NCI-H1436 (cell line): ENCODE measurements at places on chromosomes 2 and 18.

DNA sequence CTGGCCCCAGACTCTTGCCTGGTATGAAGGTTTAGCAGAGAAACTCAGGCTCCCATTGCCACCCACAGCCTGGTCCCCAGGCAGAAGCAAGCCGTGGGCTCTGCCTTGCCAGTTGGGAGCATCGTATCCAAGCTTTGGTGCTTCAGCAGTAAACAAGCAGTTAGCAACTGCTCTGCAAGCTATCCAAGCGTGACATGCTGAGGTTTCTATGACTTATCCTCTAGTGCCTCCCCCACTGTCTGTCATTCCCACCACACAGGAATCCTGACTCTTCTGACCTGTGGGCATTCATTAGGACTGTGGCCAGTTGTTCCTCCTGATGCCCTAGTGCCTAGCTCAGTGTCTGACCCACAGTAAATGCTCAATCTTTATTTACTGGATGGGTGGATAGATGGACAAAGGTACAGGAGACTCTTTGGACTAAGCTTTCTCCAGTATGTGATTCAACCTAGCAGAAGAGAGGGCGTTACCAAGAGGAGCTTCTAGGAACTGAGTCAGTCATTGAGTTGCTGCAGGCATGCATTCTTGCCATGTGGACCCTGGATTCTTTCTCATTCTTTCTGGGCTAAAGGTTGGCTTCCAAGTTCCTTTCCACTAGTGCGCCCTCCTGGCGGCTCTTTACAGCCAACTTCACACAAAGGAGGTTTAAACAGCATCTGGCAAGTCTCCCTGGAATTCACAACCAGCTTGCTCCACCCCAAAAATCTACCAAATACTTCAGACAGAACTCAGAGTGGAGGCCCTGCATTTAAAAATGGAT lies 40.6 kb upstream of the MRPL19 start:
- no peak for DNase-seq

GRCh38 chr2:240933048-240933965 lies 27.2 kb downstream of the CROCC2 start:
- DNase-seq, result no peak

GRCh38 chr2:236403125-236403524 lies 138.9 kb upstream of the ASB18 start:
- DNase-seq, result no peak

DNA sequence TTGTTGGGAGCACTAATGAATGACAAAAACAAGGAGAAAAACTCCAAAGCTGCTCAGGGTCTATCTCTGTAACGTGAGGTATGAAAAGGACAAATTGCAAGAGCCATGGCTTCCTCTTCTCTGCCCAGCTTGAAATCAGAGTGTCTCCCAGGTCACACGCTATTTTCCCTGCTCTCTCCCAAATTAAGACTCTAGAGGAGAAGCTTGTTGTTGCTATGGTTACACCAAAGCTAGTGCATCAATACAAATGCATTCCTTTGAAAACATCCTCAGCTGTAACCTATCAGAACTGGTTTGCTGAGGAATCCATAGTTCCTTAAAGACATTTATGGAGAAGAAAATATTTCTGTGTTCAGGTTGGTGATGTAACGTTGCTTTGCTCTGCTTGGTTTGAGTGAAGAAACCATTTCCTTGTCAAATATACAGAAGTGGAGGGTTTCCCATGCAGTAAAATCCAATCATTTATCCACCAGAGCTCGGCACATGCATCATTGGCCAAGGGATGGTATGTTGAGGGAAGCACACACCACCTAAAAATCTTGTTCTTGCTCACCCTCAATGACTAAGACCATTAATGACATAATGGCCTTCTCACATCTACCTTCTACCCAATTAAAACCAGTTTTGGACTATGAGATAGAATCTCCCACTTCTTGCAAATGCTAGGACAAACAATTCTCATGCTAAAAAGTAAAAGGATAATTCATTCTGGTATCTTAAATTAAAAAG lies 2135.6 kb upstream of the CELF4 start:
- no peak for DNase-seq

DNA sequence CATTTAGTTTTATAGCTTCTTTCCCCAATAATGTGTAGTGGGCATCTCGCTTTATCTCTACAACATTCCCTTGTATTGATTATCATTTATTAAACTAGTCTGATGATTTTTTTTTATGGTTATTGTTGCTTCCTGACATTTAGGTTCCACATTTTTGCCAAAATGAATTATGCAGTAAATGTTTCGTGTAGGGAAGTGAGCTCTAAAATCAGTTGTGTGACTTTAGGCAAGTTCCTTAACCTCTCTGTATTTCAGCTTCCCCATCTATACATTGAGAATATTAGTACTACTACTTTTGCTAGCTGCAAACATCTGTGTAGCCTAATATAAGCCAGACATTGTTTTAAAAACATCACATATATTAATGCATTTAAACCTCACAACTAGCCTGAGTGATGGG lies 22.9 kb downstream of the SOCS6 start:
- no peak for DNase-seq

DNA sequence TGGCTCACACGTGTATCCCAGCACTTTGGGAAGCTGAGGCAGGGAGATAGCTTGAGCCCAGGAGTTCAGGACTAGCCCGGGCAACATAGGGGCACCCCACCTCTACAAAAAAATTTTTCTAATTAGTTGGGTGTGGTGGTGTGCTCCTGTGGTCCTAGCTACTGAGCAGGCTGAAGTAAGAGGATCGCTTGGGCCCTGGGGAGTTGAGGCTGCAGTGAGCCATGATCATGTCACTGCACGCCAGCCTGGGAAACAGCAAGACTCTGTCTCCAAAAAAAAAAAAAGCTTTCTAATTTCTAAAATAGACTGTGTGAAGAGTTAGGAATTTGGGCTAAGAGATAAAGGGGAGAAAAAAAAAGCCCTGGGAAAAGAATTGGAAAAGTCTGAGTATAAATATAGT lies 51.9 kb upstream of the NAB1 start:
- DNase-seq, result no peak

GRCh38 chr18:966759-967576 lies 62.3 kb downstream of the ADCYAP1 start:
- DNase-seq, result no peak

DNA sequence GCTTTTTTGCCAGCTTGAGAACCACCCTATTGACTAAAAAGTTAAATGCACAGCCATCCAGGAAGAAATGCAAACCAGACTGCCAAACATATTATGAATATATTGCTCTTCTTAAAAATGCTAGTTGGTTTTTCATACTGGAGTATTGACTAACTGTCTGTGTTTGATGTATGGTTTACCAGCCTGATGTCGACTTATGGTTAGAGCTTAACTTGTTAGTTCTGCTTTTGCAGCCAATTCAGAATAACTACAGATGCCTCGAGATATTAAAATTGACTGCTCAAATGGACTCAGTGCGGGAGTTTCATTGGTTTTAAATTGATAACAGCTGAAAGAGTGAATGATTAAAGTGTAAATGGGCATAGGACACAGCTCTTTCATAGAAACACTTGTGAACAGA lies 369.8 kb downstream of the ARHGAP15 start:
- DNase-seq, result no peak

GRCh38 chr18:14974576-14974975 lies 226.6 kb downstream of the ANKRD30B start:
- DNase-seq, result no peak

DNA sequence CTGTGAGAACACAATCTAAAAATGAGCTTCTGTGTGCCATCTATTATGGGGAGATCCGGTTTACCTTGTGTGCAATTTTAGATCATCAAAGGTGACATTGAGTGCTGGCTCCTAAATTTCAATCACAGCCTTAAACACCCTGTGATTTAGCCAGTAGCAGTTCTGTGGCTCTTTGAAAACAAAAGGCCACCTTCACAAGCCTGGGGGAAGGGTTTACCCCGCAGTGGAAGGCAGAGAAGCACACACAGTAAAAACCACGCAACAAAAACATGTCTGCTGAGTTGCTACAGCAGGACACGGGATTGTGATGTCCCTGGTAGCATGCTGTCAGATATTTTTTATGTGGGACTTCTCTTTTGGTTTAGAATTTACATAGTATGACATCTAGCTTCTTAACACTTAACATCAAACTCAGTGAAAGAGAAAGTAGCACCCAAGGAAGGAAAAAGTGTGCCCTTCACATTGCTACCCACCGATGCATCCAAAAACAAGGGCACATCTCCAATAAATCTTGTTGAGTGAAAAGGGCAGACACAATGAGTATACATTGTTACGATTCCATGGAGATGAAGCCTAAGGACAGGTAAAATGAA lies 56.1 kb upstream of the RNF152 start:
- peak; percentile 6 for DNase-seq

DNA sequence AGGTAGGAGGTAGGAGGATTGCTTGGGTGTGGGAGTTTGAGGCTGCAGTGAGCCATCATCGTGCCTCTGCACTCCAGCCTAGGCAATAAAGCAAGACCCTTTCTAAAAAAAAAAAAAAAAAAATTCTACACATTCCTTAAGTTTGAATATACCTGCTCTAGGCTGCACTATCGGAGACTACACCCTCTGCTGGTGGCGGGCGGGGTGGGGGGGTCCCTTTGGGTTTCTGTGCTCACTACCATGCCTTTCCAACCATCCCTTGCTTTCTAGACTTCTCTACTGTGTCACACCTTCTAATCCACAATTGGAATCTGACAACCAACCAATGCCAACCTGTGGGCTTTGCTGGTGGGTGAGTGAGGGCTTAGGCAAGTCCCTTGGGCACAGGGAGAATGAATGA lies 34.7 kb upstream of the FAM136A start:
- DNase-seq, result no peak

DNA sequence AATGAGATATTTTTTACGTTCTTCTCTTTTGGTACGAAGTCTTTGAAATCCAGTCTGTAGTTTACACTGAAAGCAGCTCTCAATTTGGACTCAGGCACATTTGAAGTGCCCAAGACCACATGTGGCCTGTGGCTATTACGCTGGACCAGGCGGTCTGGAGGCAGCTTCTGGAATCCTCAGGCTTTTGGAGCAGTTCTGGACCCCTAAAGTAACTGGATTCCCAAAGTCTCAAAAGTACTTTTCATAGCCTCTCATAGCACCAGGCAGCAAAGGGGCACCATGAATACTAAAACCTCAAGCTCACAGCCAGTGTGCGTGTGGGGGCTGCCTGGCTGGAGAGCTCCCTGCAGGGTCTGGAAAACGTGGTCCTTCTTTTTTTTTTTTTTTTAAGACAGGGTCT lies 119.0 kb downstream of the SMAD7 start:
- DNase-seq, result no peak

DNA sequence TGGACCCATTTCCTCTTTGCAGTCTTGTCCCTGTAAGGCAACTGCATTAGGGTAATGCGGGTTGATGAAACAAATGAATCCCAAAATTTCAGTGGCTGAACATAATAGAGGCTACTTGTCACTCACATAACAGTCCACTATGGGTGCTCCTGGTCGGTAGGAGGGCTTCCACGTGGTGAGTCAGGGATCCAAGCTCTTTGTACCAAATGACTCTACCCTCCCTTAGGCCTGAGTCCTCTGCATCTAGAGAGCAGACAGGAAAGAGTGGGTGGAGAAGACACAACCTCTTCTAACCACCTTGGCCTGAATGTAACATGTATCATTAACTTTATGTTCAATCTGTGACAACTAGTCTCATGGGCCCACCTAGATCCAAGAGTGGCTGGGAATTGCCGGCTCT lies 86.2 kb upstream of the HAAO start:
- no peak for DNase-seq

GRCh38 chr18:76421685-76422078 lies 73.4 kb downstream of the ZNF516 start:
- no peak for DNase-seq

- no peak for DNase-seq
Measured at GRCh38 chr2:196827356-196827755, 18.2 kb upstream of the C2orf66 start.

DNA sequence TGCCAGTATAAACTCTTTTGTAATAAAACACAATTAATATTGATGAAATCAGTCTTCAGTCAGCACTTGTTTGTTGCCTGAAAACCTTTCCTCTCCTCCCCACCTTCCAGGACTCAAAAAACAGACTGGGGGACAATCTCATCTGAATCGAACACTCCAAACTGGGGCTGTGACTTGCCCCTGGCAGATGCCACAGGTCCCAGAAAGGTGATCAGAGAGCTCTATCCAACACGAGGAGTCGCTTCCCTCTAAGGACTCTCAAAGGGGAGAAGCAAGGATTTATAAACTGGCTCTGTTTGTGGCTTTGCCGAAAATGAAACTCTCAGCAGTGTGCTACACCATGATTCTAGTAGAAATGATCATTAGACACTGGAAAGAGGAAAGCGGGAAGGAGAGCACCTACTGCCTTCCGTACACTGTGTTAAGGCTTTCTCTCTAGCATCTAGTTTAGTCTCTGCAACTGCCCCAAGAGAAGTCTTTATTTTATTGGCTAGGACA lies 199.2 kb downstream of the TGIF1 start:
- DNase-seq, result no peak

GRCh38 chr2:27081984-27082772 lies 3.8 kb downstream of the EMILIN1 start:
- DNase-seq, result no peak

GRCh38 chr18:58069099-58069498 lies 25.1 kb downstream of the NEDD4L start:
- no peak for DNase-seq

GRCh38 chr2:236965021-236965840 lies 120.5 kb upstream of the COPS8 start:
- no peak for DNase-seq

DNA sequence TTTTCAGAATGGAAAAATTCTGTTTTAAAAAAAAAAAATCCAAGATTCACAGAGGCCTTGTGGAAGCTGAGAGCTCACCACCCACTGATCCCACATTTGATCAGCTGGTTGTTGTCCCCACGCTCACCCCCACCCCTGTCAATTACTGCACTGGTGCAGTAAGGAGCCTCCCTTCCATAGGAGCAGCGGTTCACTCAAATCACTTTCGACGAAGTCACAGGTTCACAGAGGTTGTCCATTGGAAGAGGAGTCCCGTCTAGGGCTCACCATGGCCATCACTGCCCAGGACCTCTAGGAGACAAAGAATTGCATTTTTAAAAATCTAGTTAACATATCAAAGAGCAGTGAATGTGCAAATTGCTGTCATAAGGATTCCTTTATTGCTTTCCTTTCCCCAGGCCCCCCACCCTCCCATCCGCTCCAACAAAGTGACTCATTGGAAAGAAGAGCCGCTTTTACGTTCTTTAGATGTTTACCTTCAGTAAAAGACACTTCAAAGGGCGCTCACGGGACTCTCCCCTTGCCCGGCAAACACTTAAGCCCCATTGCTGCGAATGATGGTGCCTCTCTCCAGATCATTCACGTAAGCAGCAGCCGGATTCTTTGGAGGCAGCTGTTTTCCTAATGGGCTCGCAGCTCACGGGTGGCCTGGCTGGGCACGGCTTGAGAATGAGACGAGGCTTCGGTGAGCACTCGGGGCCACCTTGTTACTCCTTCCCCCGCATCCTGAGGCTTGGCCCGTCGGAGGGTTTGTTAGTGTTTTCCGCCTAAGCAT lies 165.5 kb upstream of the SALL3 start:
- DNase-seq, result no peak

DNA sequence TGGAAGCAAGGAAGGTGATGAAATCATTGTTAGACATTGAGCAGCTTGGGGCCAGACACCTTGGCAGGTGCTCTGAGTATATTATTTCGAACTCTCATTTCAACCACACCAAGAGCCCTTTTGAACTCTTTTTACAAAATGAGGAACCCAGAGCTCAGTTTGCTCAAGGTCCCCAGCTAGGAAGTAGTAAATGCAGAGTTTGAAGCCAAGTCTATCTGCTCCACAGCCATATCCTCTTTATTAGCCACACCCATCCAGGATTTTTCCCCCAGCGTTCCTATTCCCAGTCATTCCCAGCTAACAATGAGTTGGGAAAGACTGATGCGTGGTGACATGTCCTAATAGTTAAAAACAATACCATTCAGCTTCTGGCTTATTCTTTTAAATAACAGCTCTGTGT lies 40.2 kb downstream of the SEMA4F start:
- no peak for DNase-seq

GRCh38 chr18:34493566-34494358 lies 216.3 kb upstream of the DTNA start:
- DNase-seq, result peak; percentile 27
